Regular cardiac myocyte (primary cell): ENCODE measurements at places on chromosomes 5 and 9. TPM values are rescaled to one million over a fixed set of nuclear protein-coding genes. Genes with fewer than 3 reads are reported as not detected.

FOXD4L3 gene
- under 0.01 and 0.28 TPM in 2 replicates for total RNA-seq

LHX3 gene
- under 0.01 TPM in 1 of 2 replicates, not detected in the other for total RNA-seq

FOXD4 gene
- 0.19 and 0.56 TPM in 2 replicates for total RNA-seq

ZNG1F gene
- total RNA-seq = 6.9 and 7.9 TPM in 2 replicates

ZFYVE16 gene
- 26.1 and 32.7 TPM in 2 replicates for total RNA-seq

PCDHGB4 gene
- 9.6 and 22.0 TPM in 2 replicates for total RNA-seq

ZFP2 gene
- total RNA-seq = under 0.01 and 0.28 TPM in 2 replicates

SLC22A4 gene
- 1.2 and 2.3 TPM in 2 replicates for total RNA-seq

SAXO1 gene
- under 0.01 TPM in 1 of 2 replicates, not detected in the other for total RNA-seq

CARTPT gene
- not detected in 2 replicates for total RNA-seq

UBE2QL1 gene
- total RNA-seq = under 0.01 TPM in 1 of 2 replicates, not detected in the other

IFNB1 gene
- not detected in 2 replicates for total RNA-seq

C9 gene
- 0.28 and 0.38 TPM in 2 replicates for total RNA-seq

ZDHHC11 gene
- total RNA-seq = 0.77 and 1.7 TPM in 2 replicates

AFAP1L1 gene
- 9.6 TPM in 2 replicates for total RNA-seq

LCN6 gene
- not detected in 2 replicates for total RNA-seq

KCNV2 gene
- not detected in 2 replicates for total RNA-seq

TARS1 gene
- 240 and 337 TPM in 2 replicates for total RNA-seq

SGCD gene
- total RNA-seq = 0.77 and 0.85 TPM in 2 replicates

RPL37 gene
- 424 and 537 TPM in 2 replicates for total RNA-seq

JAKMIP2 gene
- total RNA-seq = under 0.01 TPM in 2 replicates

OR1N1 gene
- total RNA-seq = not detected in 2 replicates

C9orf50 gene
- total RNA-seq = 0.28 TPM in 1 of 2 replicates, not detected in the other

CNTNAP3 gene
- 2.8 and 2.9 TPM in 2 replicates for total RNA-seq

FAM221B gene
- total RNA-seq = not detected in 2 replicates

PPP2R2B gene
- 1.7 TPM in 1 of 2 replicates, not detected in the other for total RNA-seq

SHISAL2B gene
- not detected in 2 replicates for total RNA-seq

ACOT12 gene
- under 0.01 TPM in 2 replicates for total RNA-seq

NR2F1 gene
- 13.8 and 33.2 TPM in 2 replicates for total RNA-seq

SHOC1 gene
- under 0.01 TPM in 2 replicates for total RNA-seq

KIF20A gene
- 8.7 and 86.5 TPM in 2 replicates for total RNA-seq

CD180 gene
- not detected in 2 replicates for total RNA-seq
